Heart left ventricle (tissue), 16 donors: ENCODE measurements at places on chromosomes 3 and 15. TPM values are rescaled to one million over a fixed set of nuclear protein-coding genes. Genes with fewer than 3 reads are reported as not detected.

Gene CPN2
- 0.70 TPM for total RNA-seq

Gene NR2E3
- 0.25 TPM for total RNA-seq

- no peak for DNase-seq
Measured at GRCh38 chr15:90482124-90483011, 47.4 kb upstream of the CRTC3 start.

- no peak for DNase-seq
Measured at GRCh38 chr3:36302158-36302509, 78.2 kb upstream of the STAC start.

- peak; percentile 58 for DNase-seq
Measured at GRCh38 chr15:62545467-62546227, 380.6 kb upstream of the C2CD4B start.

DNA sequence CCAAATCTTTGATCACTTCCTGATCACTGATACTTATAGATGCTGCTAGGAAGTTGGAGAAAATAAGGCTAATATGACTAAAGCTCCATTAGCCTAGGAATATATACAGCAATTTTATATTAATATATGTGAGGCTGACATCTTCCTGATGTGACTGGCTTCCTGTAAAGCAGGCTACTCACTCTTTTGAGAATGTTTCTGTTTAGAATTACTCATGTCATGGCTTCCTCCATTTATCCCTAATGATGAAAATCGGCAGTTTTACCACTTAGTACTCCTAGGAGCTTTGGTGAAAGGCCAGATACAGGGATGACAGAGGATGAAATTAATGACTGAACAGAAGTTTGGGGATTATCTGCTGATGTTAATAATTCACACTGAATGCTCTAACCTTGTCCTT is 3.9 kb upstream of the MAP1A start:
- no peak for DNase-seq

DNA sequence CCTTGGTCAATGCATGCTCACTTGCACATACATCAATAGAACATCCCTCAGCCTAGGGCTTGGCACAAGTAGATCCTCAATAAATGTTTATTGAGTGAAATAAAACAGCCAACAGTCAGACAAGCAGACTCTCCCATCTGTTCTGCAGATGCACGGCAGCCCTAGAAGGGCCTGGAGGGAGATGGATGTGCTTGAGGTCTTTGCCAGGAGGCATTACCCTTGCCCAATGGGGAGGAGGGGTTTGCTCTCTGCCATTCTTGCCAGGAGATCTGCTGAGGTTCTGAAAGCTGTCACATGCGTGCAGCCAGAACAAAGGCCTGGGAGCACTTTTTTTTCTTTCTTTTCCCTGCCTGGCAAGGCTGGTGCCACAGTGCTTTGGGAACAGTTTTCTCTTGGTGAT is 349.3 kb upstream of the THRB start:
- DNase-seq = no peak

DNA sequence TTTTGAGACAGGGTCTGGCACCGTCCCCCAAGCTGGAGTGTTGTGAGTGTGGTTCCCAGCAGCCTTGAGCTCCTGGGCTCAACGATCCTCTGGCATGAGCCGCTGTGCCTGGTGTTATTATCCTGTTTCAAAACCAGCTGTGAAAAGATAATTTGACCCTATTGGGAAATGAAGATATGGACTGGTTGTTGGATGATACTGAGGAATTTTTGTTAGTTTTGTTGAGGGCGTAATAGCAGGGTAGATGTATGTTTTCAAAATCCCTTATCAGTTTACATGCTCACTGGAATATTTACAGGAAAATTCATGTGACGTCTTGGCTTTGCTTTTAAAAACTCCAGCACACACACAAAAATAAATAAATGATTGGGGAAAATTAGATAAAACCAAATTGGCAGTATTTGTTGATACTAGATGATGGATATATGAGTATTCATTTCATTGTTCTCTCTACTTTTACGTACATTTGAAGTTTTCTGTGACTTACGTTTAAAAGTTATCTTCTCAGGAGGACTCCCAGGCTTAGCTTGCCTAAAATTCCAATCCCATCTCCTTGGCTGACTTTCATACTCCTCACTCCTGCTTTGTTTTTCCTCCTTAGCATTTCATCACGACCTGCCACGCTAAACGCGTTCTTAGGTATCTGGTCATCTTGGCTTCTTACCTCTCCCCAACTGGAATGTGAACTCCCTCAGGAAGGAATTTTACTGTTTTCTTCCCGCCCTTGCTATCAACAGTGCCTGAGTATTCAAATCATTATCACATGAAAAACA is 56.8 kb upstream of the TFRC start:
- DNase-seq = no peak

GRCh38 chr15:39596358-39597051 is 15.6 kb downstream of the THBS1 start:
- DNase-seq = no peak

DNA sequence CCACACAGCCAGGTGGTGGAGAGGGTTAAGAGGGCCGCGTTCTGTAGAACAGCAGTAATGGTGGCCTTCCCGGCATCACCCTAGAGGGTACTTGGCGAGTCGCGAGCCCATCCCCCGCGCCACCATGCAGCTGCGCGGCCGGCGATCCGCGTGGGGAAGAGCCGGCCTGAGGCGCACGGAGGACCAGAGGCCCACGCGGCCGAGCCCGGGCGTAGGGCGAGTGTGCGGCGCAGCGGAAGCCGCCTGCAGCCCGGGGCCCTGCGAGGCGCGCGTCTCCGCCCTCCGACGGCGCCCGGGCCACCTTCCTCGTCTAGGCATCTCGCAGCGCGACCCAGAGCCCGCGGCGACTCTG is 423 bp downstream of the TKT start:
- DNase-seq = peak; percentile 58

Gene CNTN3
- total RNA-seq = 4.3 TPM

GRCh38 chr15:52056001-52056400 is 37.0 kb downstream of the MAPK6 start:
- DNase-seq = no peak
